ENCODE measurements at places on chromosomes 1 and 21.

GRCh38 chr1:162720996-162721395, 69.5 kb upstream of the HSD17B7 start:
- DNase-seq: no peak

GRCh38 chr1:186194107-186194756, 180.8 kb downstream of the TPR start:
- no peak for DNase-seq

DNA sequence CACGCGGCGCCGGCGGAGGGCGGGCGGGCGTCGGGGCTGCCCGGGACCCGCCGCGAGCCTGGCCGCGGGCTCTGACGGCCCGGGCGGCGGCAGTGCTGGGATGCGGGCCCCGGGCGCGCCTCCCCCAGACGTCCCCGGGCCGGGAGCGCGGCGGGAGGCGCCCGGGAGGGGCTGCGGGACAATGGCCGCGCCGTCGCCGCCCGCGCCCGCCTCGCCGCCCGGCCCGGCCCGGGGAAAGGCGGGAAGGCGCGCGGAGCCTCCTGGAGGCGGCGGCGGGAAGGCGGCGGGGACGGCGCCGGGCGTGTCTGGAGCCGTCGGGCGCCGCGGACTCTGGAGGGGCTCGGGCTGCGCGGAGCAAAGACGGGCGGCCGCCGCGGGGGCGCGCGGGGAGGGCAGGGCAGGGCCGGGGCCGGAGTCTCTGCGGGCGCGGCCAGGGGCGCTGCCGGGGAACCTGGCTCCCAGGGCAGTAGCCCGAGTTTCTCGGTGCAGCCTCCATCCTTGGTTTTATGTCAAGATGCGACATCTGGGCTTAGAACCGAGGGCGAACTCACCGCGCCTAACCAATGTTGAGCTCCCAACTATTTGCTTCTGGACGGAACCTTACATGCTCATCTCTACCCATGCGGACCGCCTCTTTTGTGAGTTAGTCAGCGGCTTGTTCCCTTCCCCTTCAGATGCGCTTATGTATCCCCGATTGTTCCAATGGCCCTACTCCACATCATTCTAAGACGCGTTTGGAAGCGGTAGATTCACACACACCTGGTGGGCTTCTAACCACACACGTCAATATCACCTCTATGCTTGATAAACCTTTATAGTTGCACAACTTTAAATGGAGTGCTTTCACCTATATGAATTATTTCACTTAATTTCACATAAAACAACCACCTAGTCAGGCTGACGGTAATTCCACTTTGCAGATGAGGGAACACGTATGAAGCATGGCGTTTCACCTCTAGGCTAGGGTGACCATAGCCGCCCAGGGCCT, 651 bp downstream of the ZBTB8A start:
- DNase-seq: peak; percentile 22

DNA sequence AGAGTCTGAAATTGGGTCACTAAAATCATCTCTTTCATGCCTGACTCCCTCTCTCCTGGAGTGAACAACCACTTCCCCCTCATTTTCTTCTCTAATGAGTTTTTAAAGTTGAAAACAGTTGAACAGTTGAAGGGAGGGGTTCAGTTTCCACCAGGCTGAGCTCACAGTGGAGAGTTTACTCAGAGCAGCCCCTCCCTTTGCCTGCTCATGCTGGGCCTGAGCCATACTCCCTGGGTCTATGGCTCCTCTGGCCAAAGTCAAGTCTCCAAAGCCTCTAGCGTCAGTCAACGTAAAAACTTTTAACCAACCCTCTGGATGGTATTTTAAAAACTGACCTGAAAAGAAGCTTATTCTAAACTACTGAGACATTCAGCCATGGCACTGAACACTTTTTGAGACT, 100.8 kb upstream of the RNPC3 start:
- no peak for DNase-seq

DNA sequence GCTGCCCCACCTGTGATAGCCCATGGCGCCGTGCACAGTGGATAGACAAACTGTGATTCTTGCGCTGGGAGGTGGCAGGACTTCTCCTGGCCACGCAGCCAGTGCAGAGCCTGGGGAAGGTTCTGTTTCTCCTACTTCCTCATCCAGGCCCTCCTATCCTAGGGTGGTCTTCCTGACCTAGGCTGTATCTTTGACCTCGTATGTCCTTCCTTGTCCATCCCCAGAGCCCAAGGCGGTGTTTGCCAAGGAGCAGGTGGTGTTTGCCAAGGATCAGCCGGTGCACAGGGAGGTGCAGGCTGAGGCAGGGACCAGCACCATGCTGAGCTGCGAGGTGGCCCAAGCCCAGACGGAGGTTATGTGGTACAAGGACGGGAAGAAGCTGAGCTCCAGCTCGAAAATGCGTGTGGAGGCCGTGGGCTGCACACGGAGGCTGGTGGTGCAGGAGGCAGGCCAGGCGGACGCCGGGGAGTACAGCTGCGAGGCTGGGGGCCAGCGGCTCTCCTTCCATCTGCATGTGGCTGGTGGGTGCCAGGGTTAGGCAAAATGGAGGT, 63.9 kb downstream of the OBSCN start:
- DNase-seq: no peak

DNA sequence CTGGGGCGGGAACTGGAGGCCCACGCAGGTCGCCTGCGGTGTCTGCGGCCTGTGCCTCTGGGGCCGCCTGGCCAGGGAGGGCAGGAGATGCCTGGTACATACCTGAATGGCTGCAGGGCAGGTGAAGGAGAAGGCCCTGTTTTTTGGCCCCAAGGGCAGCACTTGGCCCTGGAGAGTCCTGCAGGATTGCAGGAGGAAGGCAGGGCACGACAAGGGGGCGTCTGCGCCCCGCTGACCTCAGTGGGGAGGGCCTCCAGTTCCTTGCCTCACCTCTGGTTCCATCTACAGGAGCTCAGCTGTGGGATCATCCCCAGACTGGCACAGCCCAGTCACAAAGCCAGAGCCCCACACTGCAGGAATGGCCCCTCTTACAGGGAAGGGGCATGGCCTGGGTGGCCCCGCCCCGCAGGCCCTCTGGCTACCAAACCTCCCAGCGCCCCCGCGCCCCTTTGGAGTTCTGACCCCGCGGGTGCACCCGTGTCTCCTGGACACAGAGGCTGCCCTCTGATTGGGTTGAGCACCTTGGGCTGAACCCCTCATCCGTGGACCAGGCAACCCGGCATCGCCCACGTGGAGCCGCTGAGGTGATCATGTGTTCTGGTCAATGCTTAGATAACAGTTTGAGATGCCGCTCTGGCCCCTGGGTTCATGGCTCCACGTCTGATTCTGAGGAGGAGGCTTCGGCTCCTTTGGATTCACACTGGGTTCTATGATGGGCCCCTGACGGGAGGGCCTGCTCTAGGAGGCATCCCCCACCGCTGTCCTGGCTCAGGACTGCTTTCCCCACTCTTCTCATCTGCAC, 1.3 kb upstream of the PEX10 start:
- DNase-seq: no peak

DNA sequence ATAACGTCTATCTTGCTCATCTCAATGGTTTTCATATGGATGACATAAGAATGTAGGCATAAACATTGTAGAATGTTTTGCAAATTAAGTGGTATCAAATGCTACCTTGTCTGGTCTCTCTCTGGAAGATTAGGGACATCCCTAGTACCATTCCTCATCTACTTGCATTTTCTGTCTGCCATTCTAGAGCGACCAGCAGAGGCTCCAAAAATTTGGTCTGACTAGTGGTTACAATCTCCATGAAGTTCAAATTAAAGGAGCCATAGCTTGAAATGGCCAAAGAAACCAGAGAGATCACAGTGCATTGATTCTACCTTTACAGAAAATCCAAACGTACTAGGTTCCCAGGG, 1.1 kb downstream of the CD84 start:
- DNase-seq: no peak

DNA sequence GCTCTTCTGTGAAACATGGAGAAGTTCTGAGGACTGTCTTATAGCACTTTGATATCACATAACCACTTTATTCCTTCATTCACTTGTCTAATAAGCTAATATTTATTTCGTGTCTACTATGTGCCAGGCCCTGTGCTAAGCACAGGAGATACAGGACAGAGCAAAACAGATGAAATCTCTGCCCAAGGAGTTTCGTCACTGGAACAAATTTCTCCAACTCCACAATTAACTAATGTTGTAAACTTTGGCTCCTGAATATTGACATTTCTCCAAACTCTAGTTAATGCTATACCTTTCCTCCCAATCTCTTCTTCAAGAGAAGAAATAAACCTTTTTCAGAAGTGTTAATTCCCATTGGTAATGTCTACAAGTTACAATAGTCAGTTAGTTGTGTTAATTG, 24.8 kb upstream of the OR10J5 start:
- no peak for DNase-seq

GRCh38 chr1:93839307-93839706, 39.7 kb downstream of the DNTTIP2 start:
- no peak for DNase-seq

GRCh38 chr1:17110555-17110926, 8.7 kb downstream of the PADI2 start:
- no peak for DNase-seq

DNA sequence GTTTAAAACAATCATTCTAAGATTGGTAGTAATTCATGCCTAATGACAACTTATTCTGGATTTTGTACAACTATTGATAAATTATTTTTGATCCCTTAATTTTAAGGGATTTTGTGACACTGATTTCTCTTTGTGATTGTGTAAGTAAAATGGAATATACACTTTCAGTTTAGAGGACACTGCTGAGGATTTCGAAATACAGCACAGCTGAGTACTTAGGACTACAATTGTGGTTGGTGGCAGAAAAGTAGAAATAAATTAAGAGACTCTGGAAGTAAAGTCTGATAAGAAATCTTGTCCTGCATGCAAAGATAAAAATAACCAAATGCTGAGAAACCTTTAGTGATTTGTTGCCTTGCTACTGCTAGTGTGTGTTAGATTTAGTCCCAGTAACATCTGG, 40.0 kb downstream of the TYW3 start:
- no peak for DNase-seq

- no peak for DNase-seq
These were observed 63.2 kb upstream of the GNG4 start for GRCh38 chr1:235712812-235713211.

GRCh38 chr1:114134518-114134917, 19.2 kb downstream of the SYT6 start:
- no peak for DNase-seq

- DNase-seq: no peak
These were observed 980.9 kb downstream of the BRINP3 start for GRCh38 chr1:189496768-189497167.

- DNase-seq: no peak
These were observed 10.8 kb upstream of the IER5 start for GRCh38 chr1:181077576-181078242.

DNA sequence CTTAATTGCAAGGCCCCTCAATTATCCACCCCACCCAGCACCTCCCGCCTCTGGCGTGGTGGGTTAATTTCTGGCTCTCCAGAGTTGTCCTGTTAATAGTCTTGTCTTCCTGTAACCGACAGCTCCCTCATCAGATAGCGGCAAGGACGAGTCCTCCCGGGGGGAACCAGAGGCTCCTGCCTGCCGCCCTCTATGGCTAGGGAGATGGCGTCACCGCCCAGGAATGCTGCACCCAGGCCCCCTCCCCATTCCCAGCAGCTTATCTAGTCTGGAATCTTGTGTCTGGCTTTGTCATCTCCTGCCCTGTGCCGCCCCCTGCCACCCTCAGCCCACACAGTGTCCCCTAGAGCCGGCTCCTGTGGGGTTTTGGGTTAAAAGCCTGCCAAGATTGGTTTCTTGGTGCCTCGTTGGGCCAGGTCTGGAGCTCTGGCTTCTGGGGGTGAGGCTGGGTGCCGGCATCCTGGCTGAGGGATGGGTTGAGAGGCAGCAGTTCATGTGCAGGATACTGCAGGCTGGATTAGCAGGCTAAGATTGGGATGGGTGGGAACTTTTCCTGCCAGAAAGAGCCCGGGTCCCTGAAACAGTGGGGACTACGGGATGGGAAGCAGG, 48.8 kb downstream of the EDN2 start:
- no peak for DNase-seq

GRCh38 chr1:88609051-88609450, 75.0 kb upstream of the PKN2 start:
- DNase-seq: no peak

DNA sequence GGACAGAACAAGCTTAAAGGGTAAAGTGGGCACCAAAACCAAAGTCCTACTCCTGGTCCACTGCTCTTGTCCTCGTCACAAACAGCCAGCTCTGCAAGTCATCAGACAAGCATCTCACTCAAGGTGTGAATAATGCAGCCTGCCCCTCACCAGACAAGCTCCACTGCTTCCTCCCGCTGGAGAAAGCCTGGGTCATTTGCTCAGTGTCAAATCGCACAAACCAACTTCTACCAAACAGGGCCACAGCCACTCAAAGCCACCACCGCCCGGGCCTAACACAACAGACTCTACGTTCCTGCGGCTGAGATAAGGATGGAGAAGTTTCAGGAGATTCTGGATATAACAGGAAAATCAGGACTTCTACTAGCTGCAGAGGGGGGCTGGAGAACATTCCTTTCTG, 3.3 kb downstream of the SSBP3 start:
- DNase-seq: no peak

GRCh38 chr1:219088778-219089557, 84.7 kb upstream of the LYPLAL1 start:
- DNase-seq: no peak

- DNase-seq: no peak
These were observed 19.5 kb downstream of the DNAJC8 start for GRCh38 chr1:28213315-28213714.

GRCh38 chr1:216238844-216239243, 184.4 kb downstream of the USH2A start:
- DNase-seq: no peak

GRCh38 chr1:65119951-65120350, 28.1 kb upstream of the AK4 start:
- DNase-seq: no peak

DNA sequence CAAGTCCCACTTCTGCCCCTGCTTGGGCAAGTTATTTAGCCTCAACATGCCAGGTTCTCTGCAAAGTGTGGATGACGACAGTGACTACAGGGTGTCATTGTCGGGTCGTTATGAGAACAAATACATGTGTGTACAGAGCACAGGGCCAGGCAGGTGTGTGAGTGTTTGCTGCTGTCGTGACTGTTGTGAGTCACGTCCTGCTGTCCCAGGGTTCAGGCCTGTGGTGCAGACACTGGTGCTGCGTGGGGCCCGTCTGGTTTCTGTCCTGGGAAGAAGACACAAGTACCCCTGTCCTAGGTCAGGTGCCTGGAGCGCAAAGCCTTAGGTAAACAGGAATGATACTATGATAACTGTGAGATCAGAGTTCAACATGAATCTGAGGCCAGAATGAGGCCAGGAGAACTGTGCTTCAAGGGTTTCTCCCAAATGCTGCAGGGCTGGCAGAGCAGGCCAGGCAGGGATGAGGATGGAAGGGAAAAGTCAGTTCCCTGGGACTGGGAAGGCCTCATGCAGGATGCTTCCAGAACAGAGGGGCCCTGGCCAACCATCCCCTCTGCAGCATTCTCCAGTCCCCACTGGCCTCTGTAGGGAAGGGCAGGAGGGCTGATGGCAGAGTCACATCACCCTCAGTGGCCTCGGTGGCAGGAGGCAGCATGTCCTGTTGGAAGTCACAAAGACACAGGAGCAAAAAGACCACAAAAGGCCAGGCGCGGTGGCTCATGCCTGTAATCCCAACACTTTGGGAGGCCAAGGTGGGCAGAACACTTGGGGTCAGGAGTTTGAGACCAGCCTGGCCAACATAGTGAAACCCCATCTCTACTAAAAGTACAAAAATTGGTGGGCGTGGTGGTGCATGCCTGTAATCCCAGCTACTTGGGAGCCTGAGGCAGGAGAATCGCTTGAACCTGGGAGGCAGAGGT, 15.7 kb downstream of the GPR157 start:
- no peak for DNase-seq

GRCh38 chr1:240652549-240652948, 40.6 kb upstream of the GREM2 start:
- no peak for DNase-seq
